ENCODE measurements at places on chromosomes 13 and 19.

DNA sequence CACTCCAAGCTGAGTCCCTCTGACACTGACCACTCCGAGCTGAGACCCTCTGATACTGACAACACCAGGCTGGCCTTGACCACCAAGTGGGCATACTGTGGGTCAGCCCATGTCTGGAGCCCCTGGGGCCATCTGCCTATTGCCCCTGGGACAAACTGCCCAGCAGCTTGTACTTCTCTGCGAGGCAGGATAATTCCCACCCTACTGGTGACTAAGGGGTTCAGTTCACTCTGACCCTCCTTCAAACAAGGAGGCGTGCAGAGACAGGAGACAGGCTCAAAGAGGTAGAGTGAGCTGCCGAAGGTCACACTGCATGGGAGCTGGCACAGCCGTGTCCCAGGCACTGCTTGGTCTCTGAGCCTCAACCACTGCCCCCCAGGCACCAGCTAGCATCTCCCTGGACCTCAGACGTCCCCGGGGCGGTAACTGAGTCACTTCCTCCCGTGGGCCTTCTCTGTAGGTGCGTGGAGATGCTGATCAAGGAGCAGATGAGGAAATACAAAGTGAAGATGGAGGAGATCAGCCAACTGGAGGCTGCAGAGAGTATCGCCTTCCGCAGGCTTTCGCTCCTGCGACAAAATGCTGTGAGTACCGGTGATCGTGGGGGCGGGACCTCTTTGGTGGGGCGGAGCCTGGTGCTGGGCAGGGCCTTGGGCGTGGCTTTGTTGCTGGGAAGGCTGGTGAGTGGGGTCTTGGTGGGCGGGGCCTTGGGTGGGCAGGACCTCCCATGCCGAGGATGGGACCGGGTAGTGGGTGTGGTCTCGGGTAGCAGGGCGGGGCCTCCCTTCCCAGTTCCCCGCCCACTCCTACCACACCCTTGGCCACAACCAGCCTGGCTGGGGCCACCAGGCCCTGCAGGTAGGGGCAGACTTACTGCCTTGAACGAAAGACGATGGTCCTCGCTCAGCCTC is 5.8 kb upstream of the USE1 start:
- peak; percentile 67 for DNase-seq

GRCh38 chr13:103066079-103066780 is at the start of gene SLC10A2:
Gene SLC10A2 (minus strand): TSS chr13:103066417. CDS start chr13:103066249, 168 bp downstream.
- DNase-seq = no peak

- no peak for DNase-seq
Measured at GRCh38 chr19:53916004-53916403, 6.9 kb downstream of the CACNG7 start.

DNA sequence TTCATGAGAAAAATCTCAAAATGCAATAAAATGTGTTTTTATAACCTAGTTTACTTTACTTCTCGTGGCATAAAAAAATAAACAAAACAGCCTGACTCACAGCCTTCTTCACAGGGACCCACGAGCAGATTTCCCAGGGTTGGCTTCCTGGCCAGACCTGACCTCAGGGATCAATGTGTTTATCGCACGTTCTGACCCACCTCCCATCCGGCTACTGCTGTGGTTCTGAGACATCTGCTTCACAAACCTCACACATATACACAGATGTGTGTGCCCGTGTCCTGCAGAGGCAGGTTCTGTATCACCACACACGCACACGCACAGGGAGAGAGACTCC is 118.3 kb downstream of the COL4A2 start:
- DNase-seq = no peak

DNA sequence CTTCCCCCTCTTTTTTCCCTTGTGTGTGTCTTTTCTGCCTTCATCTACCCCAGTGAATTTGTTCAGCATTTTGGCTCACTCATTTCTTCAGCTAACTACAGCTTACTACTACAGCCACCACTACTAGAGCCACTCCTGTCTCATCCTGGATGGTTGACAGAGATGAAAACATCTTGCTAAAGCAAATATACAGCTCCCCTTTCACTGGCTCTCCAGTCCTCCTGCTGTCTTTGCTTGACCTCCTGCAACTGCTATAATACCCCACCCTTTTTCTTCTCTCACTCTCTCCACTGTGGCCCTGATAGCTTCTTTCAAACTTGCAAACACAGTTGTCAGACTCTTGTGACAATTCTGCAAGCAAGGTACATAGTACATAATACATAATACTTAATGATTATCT is 523.6 kb downstream of the DCT start:
- no peak for DNase-seq

GRCh38 chr13:113819731-113820715 is 43.9 kb downstream of the GAS6 start:
- DNase-seq = no peak

DNA sequence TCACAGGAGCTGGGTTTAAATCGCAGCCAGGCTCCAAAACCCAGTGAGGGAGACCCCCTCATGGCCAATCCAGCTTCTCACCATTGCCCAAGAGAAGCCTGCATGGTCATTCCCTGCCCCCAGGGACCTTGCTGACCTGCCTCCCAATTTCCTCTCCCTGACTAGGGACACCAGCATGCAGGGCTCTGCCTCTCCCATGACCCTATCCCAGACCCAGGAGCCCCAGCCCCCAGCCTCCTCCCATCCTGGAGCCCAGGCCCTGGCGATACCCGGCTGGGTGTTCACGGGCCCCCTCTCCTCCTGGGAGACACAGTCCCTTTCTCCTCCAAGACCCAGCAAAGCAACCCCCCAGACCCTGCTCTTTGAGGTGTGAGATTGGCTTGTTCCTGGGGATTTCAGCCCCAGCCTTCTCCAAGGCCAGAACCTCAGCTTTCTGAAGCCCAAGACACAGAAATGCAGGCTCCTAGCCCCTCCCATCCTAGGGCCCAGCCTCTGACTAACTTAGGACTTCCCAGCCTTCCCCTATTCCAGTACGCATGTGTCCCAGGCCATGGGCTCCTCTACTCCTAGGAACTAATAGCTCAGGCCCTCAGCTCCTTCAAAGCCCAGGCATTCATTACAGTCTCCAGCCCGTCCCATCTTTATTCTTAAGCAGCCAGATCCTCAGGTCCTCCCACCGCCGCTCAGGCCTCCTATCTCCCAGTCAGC is 1.1 kb downstream of the GYS1 start:
- peak; percentile 55 for DNase-seq

DNA sequence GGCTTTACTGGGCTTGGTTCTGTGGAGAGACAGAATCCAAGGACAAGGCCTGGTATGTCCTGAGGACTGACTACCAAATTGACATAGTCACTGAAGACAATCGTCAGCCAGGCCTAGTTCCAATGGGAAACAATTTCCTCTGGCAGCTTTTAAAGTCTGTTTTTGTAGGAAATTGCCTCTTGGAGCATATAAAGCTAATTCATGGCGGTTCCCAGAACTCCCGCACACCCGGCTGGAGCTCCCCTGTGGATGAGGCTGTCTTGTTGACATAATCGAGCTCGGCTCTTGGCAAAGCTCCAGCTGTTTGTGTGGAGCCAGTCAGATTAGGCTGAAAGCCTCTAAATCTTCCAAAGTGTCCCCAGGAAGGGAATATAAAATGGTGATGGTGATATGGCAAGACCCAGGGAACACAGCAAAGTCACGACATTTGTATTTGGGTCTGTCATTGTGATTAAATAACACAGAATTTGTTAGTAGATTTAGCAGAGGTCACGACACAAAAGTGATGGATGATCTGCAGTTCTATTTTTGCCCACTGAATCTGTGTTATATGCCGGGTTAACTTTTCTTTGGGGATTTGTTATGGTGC is 395.0 kb downstream of the PCDH9 start:
- no peak for DNase-seq

GRCh38 chr19:32422435-32422834 is 16.9 kb downstream of the DPY19L3 start:
- no peak for DNase-seq

DNA sequence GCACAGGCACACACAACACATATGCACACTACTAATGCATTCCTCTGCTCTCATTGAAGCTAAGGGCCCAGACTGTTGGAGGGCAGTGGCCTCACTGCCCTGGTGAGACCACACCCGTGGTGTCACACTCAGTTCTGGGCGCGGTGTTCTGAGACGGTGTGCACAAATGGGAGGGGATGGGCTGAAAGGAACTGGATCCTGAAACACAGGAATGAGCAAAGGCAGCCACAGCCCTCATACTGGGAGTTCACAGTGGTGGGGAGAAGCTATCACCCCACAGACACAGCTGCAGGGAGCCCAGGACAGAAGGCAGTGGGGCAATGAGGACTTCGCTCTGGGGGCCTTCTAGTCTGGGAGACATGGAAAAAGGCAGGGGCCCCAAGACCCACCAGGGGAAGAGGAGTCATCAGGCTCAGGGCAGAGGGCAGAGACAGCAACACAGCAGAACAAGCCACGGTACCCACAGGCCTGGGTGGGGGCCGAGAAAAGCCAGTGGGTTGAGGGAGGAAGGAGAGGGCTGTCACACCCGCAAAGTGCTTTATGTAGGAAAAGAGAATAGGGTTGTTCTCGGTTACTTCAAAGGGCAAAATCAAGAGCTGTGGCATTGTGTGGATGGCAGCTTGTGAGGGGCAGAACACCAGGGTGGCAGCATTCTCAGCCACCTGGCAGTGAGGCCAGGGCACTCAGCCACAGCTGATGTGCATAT is 75.4 kb upstream of the GPR183 start:
- no peak for DNase-seq

DNA sequence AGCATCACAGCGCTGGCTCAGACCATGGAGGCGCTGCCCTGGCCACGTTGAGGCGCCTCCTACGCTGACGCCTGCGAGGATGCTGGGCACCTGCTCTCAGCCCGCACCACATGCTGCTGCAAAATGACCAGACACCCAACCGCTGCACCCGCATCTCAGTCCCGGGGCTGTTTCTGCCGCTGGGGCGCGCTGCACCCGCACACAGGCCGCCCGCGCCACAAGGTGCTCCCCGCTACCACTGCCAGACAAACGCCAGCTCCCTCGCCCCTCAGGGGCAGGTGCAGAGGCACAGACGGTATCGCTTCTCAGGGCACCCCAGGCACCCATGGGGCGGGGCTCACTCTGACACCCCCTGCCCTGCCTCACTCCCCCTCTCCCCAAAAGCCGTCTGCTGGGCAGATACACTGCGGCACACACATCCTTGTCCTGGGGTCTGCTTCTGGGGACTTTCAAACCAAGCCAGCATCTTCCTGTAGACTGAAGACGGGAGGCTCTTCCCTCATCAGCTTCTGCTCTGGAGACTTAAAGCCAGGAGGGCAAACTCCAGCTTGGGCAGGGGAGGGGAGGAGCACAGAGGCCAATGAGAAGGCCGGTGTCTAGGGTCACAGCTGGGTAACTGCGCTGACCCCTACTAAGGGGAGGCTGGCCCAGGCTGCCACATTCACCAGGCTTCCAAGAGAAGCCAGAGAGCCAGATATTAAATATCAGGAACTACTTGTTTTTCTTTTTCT is 16.3 kb downstream of the CHERP start:
- DNase-seq = no peak

- no peak for DNase-seq
Measured at GRCh38 chr19:34975056-34975455, 11.0 kb upstream of the ZNF792 start.

DNA sequence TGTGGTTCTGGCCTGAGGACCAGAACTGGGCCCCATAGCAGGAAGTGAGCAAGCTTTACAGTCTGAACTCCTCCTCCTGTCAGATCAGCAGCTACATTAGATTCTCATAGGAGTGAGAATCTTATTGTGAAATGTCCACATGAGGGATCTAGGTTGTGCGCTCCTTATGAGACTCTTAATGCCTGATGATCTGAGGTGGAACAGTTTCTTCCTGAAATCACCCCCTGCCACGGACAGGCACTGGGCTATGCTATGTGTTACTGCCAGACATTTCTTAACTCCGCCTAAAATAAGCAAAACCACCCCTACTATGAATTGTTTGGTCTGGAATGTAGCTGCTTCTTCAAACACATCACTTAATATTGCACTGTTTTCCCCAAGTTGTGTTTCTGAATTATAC is 4.6 kb downstream of the FBXL3 start:
- no peak for DNase-seq

DNA sequence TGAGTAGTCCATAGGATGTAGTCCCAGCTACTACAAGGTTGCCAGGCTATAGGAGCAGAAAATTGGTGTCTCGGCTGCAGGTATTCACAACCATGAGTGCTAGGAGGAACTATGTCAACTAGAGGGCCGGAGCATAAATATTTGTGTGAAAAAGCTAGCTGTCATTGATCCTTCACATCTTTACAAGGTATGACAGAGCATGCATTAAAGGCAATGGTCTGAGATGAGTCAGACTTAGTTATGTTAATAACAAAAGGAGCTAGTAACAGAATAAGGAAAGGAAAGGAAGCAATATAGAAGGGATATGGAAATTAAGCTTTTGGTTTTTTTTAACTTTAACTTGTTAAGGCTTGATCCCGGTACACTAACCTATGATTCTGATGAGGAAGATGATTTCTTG is 40.9 kb upstream of the PSG9 start:
- no peak for DNase-seq

GRCh38 chr13:111411919-111412650 is 91.6 kb downstream of the TEX29 start:
- DNase-seq = no peak

DNA sequence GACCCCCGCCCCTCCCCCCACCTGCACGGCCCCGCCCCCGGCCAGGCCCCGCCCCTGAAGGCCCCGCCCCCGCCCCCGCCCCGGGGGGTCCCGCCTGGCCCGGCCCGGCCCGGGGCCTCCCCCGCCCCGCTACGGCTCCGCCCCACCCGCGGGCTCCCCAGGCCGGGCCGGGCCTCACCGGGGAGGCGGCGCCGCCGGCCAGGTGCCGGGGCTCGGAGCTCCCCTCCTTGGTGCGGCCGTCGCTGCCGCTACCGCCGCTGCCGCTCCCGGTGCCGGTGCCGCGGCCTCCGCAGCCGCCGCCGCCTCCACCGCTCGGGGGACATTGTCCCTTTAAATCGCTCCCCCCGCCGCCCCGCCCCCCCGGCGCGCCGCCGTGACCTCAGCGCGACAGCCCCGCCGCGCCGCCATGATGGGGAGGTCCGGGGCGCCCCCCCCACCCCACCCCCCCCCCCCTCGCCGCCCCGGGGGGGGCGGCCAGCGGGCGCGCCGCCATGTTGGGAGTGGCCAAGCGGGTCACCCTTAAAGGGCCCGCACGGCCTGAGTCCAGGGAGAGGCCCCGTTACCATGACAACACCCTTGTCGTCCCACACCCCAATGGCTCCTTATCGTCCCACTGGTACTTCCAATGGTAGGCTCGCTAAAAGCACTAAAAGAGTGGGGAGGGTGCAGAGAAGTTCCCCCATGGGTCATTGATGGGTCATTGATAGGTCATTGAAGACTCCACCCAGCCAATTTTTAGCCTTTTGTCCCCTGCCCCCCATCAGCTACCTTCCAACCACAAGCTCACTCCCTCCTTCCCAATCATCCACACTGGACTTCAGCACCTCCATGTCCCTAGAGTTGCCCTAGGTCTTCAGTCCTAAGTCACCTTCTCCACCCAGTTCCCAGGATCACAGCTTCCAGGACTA is at the start of gene WIZ:
TSS of gene WIZ (minus strand) at position 337 of the 908 bp plus-strand sequence. CDS start 1,649 bp downstream, outside the sequence.
- peak; percentile 81 for DNase-seq

GRCh38 chr13:24361113-24361512 is 51.7 kb downstream of the C1QTNF9 start:
- DNase-seq = no peak

- no peak for DNase-seq
Measured at GRCh38 chr13:112979406-112979902, 10.4 kb downstream of the MCF2L start.

All from H54 (cell line).